ENCODE measurements at places on chromosomes 12 and 14.

DNA sequence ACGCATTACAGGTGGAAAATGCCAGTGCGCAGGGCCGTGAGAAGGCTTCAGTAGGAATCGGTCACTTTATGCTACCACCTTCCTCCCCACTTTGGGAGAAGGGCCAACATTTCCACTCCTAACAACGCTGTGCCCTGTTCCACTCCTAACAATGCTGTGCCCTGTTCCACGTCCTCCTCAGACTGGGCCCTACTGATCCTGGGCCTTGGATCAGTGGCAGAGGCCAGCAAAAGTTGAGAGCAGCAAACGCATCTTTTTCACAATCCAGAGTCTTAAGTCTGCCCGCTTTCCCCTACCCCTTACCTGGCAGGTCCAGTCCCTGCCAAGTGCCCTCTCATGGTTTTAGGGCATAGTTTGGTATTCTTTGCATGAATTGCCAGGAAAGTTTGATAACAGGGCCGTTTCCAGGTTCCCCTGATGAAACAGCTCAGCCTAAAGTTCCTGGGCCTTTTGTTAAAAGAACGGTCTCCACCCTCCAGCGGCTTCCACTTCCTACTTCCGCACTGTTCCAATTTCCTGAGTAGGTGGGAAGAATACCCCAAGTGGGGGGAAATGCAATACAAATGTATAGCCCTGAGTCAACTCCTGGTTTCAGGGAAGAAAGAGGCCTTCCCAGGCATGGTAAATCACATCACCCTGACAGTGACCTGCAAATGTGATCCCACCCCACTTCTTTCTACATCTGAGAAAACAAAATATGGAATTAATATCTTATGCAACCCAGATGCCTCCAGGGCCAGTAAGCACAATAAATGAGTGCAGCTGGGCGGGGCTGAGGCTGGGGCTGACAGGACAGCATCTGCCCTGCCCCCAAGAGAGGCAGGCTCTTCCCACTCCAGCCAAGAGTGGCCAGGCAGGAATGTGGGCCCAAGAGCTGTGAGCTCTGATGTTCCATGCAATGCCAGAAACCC is 15.0 kb downstream of the KCTD10 start:
- DNase-seq, result peak; percentile 84

DNA sequence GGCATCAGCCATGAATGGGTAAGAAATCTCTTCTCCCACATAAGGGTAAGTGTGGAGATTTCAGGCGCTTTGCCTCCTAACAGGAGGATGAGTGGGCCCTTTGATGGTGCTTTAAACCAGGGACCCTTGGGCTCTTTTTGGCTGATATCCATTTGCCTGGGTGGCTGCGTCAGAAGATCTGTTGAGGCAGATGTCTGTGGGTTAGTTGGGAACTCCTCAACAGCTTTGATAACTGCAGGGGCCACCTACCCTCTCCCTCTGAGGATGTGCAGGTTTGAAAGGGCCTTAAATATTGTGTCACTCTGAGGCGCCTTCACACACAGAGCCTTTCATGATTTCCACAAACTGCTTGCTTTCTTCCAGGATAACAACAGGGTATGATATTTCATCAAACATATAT is 210.7 kb downstream of the PPM1H start:
- DNase-seq, result no peak

DNA sequence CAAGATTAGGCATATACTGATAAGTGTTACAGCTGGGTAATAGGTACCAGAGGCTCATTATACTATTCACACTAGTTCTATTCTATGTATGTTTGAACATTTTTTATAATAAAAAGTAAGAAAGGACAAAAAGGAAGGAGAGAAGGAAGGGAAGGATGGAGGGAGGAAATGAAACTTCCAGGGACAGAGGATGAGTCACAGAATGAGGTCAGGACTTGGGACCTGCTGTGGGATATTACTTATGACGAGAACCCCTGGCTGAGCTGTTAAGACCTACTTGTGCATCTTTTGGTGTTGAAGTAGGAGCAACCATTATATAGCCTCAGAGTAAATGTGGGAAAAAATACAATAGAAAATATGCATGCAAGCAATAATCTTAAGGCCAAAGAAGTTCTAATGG is 16.7 kb upstream of the TMEM260 start:
- DNase-seq, result no peak

DNA sequence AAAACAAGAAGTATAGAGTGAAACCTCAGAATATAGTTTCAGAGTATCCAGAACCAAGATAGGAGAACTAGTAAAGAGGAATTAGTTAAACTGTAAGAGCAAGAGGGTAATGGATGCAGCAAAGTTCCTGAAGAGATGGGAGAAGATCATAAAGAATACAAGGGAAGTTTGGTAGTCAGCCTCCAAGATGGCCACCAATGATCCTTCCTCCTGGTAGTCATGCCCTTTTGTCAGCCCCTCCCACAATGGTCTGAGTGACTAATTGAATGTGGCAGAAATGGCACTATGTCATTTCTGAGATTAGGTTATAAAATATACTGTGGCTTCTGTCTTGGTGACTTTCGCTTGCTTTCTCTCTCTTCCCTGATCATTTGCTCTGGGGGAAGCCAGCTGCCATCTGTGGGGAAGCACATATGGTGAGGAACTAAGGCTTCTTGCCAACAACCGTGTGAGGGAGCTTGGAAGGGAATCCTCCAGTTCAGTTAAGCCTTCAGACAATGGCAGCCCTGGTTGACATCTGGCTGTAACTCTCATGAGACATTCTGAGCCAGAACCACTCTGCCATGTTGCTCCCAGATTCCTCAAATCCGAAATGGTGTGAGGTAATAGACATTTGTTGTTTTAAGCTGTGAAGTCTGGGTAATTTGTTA is 55.3 kb upstream of the AMN1 start:
- no peak for DNase-seq

DNA sequence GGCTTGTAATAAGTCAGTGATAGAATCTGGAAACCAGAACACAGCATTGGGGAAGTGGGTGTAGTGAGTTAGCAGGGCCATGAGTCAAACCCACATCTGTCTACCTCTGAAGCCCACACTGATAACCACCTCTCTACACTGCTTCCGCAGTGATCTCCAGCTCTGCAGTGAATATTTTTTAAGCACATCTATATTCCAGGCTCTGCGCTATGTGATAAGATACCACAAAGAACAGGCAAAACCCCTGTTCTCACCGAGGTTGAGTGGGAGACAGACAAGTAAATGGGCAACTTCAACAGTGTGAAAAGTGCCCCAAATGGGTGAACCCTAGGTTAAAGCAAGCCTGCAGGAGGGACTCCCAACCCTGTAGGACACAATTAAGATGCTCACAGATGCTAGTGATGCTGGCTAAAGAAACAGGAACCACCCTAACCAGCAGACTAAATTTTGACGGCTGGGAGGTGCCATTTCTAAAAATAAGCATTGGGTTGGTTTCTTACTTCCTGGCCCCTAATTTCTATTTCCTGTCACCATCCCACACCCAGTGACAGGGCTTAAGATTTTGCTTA is 375.0 kb downstream of the DPF3 start:
- no peak for DNase-seq
